Stimulated activated CD8-positive, alpha-beta memory T cell treated with anti-CD3 and anti-CD28 coated beads, Interleukin-2, amount 100 ng/mL, for 1 hour (primary cell): ENCODE measurements at places on chromosomes 6 and 20.
A peak's percentile ranks its signal among the peaks of the same experiment; 100 is the strongest.

GRCh38 chr6:115902436-115902835 lies 158.3 kb downstream of the FRK start:
- no peak for DNase-seq

GRCh38 chr6:105728995-105729394 lies 326.1 kb upstream of the PREP start:
- DNase-seq = no peak

DNA sequence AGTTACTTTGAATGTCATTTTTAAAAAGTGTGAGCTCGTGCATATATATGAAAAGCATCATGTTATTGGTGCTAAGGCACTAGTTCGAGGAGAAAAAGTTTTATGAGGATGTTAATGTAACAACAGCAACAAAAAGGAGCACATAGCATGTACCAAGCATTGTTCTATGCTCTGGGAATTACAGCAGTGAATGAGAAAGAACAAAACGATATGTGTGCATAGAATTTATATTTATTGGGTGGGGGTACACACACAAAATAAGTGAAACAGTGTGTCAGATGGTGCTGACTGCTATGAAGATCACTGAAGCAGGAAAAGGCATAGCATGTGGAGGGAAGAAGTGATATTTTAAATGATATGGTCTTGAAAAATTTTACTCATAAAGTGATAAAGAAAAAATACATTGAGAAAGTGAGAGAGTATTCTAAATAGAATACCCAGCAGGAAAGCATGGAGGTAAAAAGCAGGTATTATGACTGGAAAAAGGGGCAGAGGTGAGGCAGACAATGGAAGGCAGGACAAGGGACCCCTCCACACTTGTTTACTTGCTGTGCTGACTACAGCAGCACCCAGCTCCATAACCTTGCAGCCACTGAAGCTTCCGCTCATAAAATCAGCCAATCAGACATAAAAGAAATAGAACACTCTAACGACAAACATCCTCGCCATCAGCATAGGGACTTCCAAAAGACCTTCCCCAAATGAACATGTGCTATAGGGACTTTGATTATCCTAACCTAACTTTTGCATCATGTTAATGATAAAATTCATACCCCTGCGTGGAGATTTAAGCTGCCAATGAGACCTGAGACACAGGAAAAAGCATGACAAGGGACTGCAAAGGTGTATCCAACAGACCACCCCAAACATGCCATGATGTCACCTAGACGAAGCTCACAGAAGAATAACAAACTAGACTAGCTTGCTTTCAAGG lies 119.9 kb downstream of the HFE start:
- no peak for DNase-seq

DNA sequence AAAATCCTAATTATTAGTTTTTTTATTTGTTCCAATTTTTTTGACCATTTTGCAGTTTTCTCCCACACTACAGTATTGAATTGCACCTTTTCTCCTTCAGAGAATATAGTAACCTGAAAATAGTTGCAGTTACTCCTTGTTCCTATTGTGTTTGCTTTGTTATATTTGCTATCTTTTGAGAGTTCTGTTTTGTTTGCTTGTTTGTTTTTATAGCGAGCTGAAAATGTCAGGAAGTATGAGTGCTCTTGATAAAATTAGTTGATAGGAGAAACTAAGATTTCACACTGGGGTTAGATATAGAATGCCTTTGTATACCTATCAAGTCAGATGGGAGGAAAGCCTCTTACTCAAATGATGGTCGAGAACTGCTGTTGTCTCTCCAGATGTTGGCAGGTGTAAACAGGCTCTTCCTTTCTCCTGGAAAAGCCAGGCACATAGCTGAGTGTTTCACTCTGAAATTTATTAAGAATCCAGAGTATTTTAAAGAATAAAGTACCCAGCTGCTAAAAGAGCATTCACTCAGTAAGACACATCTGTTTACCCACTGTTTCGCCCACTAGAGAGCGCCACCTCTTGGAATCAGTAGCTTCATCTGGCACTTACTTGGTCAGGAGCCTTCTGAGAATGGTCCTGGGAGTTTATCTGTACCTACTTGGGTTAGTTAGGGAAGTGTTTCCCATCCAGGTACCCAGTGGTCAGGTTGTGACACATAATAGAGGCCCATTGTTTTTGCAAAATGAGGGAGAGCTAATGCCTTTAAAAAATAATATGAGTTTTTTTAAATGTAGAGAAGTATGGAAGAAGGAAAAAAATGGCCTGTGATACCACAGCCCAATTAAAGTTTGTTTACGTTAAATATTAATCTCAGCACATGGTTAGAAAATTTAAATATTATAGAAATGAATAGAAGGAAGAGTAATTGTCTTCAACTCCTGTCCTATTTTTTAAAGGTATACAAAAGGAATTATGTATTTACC lies 11.2 kb downstream of the NT5DC1 start:
- no peak for DNase-seq

GRCh38 chr20:18390201-18390600 lies 76.6 kb downstream of the DZANK1 start:
- no peak for DNase-seq

- DNase-seq = no peak
Measured at GRCh38 chr6:162736961-162737360, 9.2 kb downstream of the PACRG start.

- no peak for DNase-seq
Measured at GRCh38 chr6:89289710-89290109, 25.4 kb downstream of the GABRR2 start.

DNA sequence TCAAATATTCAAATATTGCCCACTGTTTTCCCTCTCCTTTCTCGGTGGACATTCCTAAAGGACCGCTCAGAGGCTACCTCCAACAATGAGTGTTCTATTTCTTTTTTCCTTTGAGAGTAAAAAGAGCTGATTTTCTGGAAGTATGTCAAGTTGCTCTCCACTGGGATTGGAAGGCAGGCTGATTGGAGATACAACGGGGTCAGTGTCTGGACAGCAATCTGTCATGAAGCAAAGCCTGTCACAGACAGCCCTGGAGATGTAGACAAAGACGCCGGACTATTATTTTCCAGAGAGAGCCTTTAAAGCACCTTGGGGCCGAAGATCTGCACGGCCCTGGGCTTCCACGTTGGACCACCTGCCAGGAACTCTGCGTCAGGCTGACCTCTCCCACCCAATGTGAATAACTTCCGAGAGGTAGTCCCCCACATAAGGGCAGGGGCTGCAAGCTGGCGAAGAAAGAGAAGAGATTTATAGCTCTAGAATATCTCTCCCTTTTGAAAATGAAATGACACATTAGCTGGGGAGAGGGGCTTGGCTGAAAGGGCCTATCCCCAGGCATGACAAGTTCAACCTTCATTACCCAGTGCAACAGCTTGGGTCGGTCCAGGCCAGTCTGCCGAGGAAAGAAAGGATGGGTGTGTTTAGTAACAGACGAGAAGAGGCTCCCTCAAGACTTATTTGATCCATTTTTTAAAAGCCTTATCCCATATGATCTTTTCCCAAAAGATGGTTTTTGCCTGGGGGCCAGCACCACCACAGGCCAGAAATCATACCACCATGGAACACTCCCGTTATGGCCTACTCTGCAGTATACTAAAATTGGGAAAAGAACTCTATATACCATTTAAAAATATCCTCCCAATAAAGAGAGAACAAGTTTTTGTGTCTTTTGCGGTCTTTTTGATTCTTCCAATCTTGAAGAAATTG lies 131.1 kb downstream of the OLIG3 start:
- no peak for DNase-seq

DNA sequence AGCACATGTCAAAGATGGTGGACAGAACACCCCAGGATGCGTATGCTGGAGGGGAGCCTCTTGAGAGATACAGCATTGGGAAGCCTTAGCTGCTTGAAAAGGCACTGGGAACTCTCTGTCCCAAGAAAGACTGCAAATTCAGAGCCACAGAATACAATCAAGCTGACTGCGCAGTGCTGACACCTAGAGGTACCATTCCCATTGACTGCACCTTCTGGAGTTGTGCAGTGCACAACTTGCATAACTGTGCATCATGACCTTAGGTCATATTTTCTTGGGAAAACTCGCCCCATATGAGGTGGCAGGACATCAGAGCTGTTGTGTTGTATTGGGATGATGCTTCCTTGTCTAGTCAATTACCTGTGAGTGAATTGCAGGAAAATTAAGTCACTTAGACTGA lies 646.5 kb upstream of the NOX3 start:
- no peak for DNase-seq

- DNase-seq = no peak
Measured at GRCh38 chr6:1240766-1241318, 71.1 kb upstream of the FOXQ1 start.

DNA sequence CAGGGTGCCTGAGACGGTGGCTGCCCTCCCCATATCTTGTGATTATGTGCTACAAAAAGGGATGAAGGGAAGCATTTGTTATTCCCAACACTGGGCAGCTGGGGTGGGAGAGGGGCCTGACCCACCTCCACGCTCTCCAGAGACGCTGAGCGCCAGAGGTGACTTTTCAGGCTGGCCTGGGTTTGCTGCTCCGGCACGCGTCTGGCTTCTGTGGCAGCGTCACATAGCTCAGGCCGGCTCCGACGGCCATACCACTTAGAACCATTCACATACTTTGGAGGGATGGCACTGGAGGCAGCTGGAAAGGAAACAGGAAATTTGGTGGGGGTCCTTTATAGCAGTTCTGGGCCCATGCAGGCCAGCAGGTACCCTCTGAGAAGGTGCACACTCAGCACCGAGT lies 72.6 kb downstream of the NINL start:
- no peak for DNase-seq

GRCh38 chr6:111804627-111805235 lies 68.5 kb downstream of the FYN start:
- DNase-seq = peak; percentile 47

DNA sequence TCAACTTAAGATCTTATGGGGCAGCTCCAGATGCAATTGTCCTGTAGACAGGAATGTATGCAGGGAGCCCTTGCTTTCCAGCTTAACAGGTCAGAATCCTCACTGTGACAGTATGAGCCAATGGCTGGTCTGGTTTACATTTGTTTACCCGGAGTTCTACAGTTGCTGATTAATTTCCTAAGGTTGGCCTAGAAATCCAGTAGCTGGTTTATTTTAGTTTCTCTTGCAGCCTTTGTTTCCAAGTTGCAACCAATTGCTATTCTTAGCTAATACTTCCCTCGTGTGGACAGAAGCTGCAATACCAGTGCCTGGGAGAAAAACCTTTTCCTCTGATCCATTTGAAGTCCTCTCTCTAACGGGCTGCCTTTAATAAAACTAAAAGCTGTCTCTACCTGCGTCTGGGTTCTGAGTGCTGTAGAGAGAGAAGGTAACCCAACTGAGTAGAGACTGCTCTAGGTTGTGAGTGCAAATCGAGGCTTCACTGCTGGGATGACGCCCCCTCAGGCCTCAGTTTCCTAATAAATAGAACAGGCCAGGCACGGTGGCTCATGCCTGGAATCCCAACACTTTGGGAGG lies 45.9 kb downstream of the ZNF217 start:
- no peak for DNase-seq

- no peak for DNase-seq
Measured at GRCh38 chr6:71385111-71385822, 96.7 kb downstream of the OGFRL1 start.

GRCh38 chr20:56843817-56844216 lies 214.7 kb downstream of the TFAP2C start:
- no peak for DNase-seq

GRCh38 chr6:14458669-14459266 lies 341.2 kb downstream of the CD83 start:
- no peak for DNase-seq

- DNase-seq = no peak
Measured at GRCh38 chr6:43077333-43077809, 1.3 kb downstream of the PTK7 start.

DNA sequence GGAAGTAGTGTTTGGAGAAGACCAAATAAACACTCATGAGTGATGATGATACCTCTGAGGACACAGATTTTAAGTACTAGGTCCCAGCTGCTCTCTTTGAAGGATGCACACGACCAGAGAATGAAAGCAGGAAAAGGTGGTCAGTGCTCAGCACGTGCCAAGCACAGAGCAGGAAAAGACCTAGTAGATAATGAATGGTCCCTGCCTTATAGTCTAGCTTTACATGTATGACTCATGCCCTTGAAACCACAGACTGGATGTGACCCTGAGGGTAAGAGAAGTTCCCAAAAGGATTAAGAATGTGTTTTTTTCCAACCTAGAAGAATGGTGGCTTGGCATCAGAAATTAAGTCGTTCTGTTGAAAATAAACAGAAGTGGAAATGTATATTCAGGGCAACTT lies 2.8 kb upstream of the MC3R start:
- no peak for DNase-seq

GRCh38 chr6:14622085-14622484 lies 504.5 kb downstream of the CD83 start:
- DNase-seq = no peak

DNA sequence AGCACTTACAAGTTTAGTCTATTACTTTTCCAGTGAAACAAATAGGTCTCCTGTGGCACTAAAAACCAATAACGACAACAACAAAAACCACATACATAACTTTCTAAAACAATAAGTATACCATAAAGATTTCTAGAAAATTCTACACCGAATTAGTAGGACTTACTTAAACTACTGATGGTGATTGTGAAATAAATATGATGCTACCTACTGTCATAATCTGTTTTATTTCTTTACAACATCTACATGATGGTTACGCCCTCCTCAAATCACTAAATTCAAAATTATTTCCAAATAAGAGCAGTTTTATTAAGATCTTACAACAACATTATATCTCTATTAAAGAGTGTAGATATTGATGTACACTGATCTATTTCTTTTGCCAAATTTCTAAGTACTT lies 147.0 kb downstream of the DST start:
- no peak for DNase-seq

DNA sequence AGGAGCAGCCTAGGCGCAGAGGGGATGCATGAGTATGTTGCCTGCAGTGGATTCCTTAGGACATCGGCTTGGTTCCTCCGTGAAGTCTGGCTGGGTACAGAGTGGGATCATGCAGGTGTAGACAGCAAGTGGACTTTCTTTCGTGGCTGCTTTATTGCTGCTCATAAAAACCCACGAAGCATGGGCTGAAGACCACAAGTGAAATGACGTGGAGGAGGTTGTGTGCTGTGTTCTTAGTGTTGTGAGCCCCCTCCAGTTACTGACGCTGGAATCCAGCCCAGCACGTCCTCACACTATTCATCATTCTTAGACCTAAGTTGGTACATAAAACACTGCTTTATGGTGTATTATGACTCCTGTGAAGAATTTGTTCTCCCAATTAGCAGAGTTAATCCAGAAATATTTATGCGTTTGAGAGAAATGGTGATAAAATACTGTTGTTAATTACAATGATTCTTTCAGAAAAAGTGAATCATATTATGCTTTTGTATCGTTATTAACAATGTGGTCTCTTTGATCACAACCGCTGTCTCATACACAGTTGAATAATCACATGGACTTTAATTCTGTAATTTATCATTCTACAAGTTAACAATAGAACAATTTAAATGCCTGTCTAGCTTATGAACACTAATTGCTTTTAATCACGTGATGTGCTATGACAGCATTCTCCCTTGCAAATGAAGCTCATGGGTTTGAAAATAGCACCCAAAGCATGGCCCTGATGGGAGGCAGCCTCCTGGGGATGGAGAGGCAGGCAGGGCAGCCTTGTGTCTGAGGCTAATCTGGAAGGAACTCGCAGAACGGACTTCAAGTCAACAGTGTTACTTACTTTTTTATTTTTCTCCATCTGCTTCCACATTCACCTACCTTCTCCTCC lies 233.9 kb upstream of the SYNDIG1 start:
- no peak for DNase-seq
